SW480 (cell line): ENCODE measurements at places on chromosomes 4 and X.

DNA sequence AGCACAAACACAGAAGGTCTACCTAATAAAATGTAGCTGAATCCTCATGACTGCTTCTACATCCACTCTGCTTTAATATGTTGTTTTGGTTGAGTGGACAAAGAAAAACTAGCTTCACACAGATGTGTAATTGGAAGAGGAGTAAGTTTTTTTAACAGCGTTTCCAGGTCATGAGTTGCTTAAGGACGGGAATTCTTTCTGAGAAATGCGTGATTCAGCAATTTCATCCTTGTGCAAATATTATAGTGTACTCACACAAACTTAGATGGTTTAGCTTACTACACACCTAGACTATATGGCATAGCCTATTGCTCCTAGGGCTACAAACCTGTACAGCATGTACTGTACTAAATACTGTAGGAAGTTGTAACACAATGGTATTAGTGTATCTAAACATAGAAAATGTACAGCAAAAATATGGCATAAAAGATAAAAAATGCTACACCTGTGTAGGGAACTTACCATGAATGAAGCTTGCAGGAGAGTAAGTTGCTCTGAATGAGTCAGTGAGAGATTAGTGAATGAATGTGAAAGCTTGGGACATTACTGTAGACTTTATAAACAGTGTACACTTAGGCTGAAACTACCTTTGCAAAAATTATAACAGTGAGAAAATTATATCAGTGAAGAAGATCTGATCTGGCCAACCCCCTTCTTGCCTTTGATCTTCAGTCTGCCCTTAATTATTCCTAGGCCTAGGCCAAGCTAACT is 70.8 kb upstream of the IL15 start:
- no peak for DNase-seq

DNA sequence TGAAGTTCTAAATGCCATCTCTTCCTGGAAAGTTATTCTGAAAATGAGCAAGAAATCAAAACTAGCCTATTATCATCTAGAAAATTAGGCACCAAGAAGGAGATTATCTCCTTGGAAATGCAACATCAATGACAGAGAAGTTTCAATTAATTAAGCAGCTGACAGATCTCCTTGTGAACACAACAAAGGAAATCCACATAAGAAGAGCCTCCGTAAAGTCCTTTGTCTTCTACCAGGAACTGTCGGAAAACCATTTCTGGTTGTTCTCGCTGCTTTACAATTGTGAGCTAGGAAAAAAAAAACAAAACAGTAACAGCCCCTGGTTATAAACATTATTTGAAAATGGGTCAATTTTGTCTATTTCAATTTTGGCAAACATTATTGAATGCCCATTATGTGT is 38.2 kb downstream of the METTL14 start:
- DNase-seq = no peak

GRCh38 chrX:113954297-113954696 is 629.6 kb upstream of the HTR2C start:
- DNase-seq = no peak

GRCh38 chr4:4855301-4856070 is 4.0 kb upstream of the MSX1 start:
- no peak for DNase-seq

DNA sequence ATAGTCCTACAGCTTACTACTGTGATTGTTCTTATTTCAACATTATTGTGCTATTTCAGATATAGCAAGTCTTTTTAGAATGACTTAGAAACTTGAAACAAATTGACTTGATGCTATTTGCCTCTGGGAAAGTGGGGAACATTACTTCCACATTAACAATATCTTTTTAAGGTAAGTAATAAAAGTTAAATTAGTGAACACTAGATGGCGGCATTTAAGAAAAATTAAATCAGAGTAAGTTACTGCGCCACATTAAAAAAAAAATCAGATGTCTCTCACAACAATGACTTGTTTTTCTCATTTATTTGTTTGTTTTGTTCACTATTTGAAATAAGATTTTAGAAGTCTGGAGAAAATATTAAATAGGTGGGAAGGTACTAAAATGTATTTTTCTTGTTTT is 1026.9 kb upstream of the SLIT2 start:
- DNase-seq = peak; percentile 20

GRCh38 chr4:165512424-165512823 is 133.6 kb downstream of the CPE start:
- DNase-seq = no peak

GRCh38 chr4:60088807-60089486 is 1111.2 kb upstream of the ADGRL3 start:
- DNase-seq = no peak

DNA sequence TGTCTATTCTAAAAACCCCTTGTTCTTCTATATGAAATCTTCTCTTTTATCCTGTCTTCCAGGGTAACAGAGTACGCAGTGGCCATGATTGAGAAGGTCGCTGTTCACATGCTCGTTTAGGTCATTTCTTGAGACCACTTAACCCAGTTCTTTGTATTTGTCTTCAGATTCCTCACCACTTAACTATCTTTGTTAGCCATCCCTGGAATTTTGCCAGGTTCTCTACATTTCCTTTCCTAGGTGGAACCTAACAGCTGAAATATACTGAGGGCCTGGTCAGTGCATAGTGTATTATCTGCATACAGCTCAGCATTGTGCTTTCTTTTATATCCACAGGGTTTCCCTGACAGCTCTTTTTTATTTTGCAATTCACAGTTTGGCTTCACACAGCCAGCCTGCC is 148.9 kb upstream of the GALNT7 start:
- no peak for DNase-seq

DNA sequence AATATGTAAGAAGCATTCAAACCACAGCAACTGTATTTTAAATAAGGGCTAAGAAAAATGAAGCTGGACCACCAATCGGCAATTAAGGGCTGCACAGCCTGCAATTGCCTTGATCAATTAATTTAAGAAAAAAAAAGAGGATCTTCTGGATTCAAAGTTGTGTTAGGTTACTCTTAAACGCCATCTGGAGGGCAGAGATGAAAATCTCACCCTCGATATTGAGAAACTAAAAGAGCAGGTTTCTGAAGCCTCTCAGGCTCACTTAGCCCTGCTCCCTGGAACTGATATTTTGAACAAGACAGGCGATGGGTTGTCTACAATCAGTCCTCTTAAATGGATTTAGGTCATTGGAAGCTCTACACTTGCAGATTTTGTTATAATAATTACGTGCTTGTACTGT is 579.4 kb downstream of the GRXCR1 start:
- DNase-seq = no peak

GRCh38 chr4:92606227-92606626 is 302.5 kb downstream of the GRID2 start:
- DNase-seq = no peak

DNA sequence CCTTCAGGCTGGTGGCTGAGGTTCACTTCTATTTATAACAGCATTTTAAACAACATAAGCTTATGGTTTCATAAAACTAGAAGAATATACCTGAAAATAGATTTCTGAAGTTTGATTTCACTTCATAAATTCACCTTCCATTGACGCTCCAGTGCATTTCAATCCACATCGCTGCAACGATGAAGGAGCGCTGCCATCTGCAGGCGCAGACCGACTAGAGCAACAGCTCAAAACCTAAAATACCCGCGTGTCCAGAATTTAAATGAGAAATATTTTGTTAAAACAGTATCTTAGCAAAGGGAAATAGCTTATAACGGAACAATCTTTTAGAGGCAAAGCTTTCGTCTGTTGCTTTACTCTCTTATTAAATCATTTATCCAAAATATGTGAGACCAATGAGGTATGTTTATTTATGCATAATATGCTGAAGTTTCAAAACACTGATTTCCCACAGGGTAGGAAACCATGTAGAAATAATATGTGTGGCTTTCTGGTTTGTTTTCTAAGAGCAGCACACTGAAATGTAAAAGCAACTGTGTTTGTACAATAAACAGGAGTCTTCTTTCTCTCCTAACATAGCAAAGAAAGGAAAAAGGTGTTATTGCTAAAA is 816.4 kb upstream of the FRG1 start:
- DNase-seq = peak; percentile 14

GRCh38 chrX:78946178-78946931 is 1.2 kb downstream of the P2RY10 start:
- no peak for DNase-seq

DNA sequence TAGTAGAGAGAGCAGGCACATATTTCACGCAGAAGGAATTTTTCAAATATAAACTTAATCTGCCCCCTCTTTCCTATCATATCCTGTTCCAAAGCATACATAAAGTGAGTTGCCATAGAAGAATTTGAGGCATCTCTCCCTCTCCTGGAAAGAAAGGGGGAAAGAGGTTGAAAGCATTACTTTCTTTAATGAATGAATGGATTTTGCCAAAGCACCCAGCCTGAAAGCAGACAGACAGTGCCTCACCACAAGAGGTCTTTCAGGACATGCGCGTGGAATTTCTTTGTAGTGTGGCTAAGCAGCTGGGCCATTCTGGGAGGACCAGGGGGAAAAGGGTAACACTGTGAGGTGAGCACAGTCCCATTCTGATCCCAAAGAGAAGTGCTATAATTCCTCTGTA is 651.4 kb downstream of the IQCM start:
- DNase-seq = no peak

DNA sequence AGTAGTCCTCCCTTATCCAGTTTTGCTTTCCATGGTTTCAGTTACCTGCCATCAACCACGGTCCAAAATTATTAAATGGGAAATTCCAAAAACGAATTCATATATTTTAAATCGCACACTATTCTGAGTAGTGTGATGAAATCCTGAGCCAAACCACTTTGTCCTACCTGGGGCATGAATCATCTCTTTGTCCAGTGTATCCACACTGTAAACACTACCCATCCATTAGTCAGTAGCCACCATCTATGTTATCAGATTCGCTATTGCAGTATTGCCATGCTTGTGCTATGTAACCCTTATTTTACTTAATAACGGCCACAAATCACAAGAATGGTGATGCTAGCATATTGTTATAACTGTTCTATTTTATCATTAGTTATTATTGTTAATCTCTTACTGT is 704.6 kb downstream of the SMARCA1 start:
- no peak for DNase-seq

DNA sequence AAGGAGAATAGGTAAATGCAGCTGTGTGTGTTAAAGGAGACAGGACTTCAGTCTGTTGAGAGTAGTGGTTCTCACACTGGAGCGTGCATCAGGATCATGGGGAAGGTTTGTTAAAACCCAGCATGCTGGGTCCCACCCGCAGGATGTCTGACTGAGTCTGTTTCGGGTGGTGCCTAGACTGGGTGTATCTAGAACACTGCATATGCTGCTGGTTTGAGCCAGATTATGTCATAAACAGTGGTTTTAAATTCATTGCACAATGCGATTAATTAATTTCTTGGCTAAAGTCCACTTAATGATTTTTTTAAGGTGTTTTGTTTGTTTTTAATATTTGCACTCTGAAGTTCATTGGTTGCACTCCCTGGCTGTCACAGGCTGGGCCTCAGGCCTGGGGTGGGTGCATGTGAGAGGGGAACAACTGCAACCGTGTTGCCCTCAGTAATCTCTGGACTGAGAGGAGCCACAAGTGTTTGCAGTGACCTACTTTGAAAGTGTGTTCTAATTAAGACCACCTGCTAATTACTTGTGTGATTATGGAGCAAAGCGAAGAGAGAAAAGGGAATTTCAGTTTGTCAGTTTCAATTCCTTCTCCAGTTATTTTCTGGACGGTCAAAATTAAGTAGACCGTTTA is 8.3 kb downstream of the HCCS start:
- no peak for DNase-seq

DNA sequence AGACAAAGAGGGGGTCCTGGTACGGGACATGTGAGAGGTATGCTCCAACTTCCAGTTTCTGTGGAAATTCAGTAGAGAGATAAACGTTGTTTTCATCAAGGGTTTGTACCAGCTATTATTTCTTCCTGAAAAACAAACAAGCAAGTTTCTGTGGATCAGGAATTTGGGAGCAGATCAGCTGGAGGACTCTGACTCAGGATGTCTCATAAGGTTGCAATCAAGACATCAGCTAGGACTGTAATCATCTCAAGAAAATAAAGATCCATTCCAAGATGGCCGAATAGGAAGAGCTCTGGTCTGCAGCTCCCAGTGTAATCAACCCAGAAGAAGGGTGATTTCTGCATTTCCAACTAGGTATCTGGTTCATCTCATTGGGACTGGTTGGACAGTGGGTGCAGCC is 23.5 kb upstream of the NFKB1 start:
- no peak for DNase-seq

- no peak for DNase-seq
Measured at GRCh38 chr4:47510506-47511143, 25.6 kb downstream of the ATP10D start.

DNA sequence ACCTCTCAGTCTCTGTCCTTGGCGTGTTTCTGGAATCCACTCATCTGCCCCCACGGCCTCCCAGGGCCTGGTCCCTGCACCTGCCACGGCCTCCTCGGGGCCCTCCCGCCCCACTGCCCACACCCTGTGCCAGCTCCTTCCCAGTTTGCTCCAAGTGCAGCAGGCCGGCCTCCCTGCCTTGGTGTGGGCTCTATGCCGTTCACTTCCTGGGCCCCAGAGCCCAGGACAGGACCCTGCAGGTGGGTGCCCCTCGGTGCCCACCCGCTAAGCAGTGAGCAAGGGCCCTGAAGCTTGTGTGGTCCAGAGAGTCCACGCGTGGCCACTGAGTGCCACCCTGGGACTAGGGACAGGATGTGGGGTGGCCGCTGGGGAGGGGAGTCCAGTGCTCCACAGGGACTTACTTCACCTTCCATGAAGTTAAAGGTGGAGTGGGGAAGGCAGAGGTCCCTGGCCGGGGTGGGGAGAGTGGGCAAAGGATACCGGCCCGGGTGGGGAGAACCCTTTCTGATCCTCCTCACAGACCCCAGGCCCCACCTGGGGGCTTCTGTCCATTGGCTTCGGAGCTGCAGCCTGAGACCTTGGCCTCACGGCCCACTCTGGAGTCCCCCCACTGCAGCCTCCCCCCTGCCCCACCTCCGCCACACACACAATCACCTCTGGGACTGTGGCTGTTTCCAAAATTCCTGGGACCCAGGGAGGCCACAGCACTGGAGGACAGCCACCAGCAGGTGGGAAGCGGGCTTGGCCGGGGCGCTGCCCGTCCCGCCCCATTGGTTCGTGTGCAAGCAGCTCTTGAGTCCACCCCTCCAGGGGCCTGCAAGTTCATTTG is 60.0 kb upstream of the NKX1-1 start:
- DNase-seq = no peak

- no peak for DNase-seq
Measured at GRCh38 chr4:5704276-5704675, 4.1 kb downstream of the EVC2 start.

DNA sequence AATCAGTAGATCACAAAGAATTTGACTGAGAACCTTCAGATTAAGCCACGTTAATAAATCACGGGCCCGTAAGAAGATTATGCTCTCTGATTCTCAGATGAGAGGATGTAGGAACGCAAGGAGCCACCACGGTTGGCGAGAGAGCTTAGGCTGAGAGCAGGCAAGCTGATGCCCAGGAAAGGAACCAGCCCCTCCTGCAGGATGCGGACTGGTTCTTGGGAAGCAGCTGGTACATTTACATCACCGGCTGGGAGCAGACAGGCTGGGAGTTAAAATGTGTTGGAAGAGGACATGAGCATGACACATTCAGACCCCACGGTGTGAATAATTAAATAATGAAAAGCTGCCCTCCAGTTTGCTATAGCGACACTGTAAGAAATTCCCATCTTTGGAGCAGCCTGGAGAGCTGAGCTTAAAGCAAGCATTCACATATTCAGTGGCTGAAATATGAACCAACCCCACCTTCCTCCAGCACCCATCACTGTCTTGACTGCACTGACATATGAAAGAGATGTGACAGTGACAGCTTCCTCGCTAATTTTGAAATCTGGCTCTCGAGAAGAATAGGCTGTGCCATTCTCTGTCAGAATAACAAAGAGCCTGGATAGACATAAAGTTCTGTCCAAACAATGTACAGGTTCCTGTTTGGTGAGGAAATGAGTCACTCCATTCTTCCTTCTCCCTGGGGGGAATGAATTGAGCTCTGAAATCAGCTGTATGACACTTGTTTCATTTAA is 33.1 kb downstream of the LNX1 start:
- DNase-seq = no peak
